NCI-H1436 (cell line): ENCODE measurements at places on chromosomes 1 and 21.

GRCh38 chr1:242718967-242719366, 194.5 kb upstream of the PLD5 start:
- DNase-seq = no peak

DNA sequence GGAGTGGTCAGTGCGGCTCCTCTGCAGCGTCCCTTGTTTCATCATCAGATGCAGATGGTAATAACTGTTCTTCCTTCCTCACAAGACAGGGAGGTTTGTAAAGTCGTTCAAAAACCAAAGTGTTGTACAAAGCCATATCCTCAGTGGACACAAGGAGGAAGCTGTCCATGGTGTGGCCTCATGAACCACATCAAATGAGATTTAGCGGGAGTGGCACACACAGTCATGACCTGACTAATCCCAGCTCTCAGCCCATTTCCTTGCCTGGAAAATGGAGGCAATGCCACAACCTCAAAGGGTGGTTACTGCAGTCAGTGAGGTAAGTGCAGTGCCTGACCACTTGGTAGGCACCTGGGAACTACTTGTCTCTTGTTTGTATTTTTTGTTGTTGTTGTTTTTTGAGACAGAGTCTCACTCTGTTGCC, 13.4 kb downstream of the ENTREP3 start:
- no peak for DNase-seq

DNA sequence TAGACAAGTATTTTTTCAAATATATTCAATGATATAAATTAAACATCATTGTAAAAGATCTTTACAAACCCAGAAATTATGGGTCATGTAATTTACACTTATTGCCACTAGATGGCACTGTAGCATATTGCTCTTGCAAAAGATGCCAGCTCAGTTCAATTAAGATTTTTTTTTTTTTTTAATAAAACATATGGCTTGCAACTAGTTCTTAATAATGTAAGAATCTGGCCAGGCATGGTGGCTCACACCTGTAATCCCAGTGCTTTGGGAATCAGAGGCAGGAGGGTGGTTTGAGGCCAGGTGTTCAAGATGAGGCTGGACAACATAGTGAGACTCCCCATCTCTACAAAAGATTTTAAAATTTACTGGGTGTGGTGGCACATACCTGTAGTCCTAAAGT, 49.4 kb upstream of the DESI2 start:
- DNase-seq = peak; percentile 58

DNA sequence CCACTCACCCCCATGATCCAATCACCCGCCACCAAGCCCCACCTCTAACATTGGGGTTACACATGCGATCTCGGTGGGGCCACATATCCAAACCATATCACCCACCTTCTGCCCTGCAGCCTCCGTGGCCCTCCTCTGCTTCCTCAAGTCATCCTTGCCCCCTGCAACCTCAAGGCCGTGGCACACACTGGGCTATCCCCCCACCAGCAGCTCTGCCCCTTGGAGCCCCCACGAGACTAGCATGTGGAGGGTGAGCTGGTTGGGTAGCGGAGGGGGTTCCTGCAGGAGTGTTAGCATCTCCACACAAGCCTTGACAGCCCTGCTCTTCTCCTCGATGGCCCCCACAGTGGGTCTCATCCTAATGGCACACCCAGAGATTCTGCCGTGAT, 100.8 kb downstream of the TOMM20 start:
- no peak for DNase-seq

GRCh38 chr1:217527151-217527550, 103.7 kb downstream of the GPATCH2 start:
- DNase-seq = no peak

GRCh38 chr21:36803051-36803645, 104.2 kb downstream of the SIM2 start:
- no peak for DNase-seq

DNA sequence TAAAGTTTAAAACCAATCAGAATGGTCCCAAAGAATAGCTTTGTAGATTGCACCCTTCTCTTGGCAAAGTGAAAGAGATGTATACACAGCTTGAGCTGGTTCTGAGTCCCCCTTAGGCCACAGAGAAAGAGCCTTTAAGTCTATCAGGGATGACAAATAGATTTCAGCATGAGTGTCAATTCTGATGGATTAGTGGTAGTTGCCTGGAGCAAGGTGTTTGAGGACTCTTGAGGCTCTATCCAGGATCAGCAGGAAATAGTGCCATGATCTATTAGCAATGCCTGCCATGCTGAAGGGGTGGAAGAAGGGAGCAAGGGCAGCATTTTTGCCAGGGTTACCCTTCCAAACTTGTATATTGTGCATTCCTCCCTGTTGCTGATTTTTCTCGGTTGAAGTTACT, 116.6 kb downstream of the ATG4C start:
- DNase-seq = no peak

DNA sequence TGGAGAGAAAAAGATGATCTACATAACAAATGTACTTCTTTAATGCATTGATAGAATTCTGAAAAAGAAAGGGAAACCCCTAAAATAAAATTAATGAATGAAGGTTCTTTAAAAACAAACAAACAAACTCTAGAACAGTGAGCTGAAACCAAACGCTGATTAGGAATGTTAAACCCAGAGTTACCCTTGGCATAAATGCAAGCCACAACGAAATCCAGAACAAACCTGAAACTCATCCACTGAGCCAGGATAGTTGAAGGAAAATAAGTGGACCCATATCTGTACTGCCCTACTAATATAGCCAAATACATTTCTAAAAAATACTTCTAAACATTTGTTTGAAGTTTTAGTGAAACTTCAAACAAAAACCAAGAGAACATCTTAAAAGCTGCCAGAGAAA, 505.3 kb downstream of the TTLL7 start:
- no peak for DNase-seq

DNA sequence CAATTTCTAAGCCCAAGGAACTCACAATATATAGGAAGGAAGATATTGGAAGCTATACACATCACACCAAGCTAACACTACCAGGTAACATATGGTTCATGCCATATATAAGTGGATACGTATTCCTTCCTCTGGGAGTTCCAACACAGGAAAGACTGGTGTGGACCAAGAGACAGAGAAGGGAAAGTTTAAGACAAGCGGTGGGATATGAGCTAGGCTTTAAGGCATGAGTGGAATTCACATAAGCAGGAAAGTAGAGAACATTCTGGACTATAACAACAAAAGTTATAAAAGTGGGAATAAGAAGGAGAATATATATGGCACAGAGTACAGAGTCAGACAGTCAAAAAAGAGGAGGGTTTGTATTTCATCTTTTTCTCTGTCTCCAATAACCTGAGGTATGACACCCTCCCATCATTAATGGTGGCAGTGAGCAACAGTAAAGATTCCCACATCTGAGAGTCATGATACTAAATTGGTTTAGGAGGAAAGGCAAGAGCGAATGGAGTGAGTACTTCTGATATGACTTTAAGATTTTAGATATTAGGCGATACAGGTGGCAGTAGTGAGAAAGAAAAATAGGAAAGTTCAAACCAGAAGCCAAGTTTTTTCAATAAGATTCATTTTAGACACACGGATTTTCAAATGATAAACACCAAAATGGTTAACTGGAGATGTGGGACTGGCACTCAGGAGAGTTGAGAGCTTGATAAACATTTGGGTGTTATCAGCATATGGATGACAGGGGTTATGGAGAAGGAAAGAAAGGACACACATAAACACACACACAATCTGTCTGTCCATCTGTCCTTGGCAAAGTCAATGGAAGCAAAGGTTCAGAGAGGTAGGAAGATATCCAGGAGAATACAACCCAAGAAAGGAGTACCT, 87.4 kb upstream of the TTC39A start:
- no peak for DNase-seq
